ENCODE measurements at places on chromosomes 11 and 22.

GRCh38 chr11:74479732-74480123, 12.4 kb upstream of the KCNE3 start:
- DNase-seq = no peak

DNA sequence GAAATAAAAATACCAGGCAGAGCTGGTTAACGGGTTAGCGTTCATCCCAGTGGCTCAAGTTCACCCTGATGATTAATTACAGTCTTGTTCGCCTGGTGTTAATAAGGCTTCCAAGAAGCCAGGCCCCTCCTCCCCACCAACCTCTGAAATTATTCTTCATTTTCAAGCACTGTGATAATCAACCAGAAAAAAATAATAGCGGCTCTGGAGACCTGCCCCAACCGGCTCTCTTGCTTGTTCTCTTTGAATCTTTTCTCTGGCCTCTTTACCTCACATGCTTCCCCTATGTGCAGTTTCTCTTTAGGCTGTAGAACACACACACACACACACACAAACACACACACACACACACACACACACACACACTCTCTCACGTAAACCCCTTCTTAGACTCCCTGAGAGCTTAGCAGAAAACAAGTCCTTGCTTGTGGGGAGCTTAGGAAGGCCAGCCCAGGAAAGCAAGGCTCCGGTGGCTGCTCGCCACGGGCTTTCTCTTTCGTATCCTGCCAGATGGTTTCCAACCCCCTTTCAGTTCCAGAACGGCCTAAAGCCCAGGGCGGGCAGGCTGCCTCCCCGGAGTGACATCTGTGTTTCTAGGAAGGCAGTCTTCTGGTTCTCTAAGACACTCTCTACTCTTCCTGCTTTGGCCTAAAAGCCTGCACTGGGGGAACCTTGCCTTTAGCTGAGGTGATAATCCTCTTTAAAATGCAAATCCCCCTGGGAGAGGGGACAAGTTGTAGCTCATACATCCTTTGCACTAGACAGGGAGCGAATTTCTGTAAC, 106.4 kb upstream of the SESN3 start:
- peak; percentile 48 for DNase-seq

GRCh38 chr11:124943254-124943616, 7.4 kb upstream of the HEPACAM start:
- no peak for DNase-seq

- no peak for DNase-seq
Observed at GRCh38 chr11:17560281-17561110, 13.4 kb downstream of the OTOG start.

GRCh38 chr22:46415776-46416519, 80.4 kb downstream of the TRMU start:
- DNase-seq = no peak
